ENCODE measurements at places on chromosomes 4 and X.

GRCh38 chr4:89753601-89754066 is 83.3 kb downstream of the SNCA start:
- no peak for DNase-seq

DNA sequence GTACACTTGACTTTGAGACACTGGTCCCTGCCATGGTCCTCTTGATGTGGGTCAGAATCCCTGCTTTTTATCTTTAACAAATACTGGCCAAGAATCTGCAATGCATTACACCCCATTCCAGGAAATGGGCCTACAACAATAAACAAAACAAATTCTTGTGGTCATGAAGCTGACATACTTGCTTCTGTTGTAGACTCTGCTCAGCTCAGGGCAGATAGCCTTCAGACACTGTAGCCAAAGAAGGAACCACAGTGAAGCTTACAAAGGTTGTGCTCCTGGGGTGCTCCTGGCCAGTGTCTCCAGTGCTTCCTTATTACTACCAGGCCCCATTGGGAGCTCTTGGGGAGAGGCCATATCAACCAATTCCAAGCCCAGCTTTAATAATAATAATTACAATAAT is 21.8 kb downstream of the KIAA1210 start:
- no peak for DNase-seq

- DNase-seq = no peak
These were observed 21.1 kb downstream of the RNF212 start for GRCh38 chr4:1092026-1092982.

DNA sequence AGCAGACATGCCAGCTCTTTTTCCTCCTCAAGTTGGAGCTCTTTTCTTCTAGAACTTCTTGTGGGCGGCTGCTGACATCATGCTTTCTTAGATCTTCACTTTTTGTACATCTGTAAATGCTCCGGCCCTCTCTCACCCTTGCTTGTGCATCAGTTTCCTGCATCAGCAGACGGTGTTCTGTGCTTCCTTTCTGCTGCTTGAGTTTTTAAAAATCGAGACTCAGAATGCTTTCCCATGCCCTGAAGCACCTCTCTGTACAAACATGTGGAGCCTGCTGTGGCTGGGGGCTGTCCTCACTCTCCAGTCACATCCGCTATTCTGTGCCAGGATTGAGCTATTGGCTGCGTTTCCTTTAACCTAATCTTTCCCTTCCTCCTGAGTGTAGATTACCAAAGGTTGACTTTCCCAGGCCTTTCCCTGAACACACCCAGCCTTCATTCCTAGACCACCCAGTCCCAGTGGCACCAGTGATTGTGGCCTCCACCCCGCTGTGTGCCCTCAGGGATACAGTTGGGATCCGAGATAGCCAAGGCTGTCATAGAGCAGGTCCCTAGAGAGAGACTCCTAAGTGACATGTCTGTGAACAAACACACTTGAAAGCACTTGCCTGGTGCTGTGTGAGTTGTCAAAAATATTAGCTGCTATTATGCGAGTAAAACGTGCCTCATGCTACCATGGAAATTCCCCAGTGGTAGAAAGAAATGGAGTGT is 41.9 kb downstream of the TNIP2 start:
- peak; percentile 63 for DNase-seq

DNA sequence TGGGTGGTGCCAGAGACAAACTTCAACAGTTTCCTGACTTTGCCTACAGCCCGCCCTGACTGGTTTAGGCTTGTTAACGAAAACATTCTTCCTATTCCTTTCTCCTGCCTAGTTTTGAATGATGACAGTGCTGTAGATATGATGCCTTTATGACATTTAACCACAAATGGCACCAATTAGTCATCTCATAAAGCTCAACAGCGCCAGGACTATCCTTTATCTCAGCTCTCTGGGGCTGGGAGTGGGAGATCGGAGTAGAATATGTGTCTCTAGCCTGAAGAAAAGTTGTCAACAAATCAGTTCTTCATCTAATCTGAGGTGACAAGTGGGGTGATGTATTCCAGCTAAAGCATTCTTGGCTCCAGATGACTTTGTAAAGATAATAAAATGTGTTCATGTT is 64.6 kb upstream of the SH3RF1 start:
- no peak for DNase-seq

GRCh38 chrX:154526901-154527675 is 11.1 kb upstream of the FAM3A start:
- DNase-seq = peak; percentile 47

DNA sequence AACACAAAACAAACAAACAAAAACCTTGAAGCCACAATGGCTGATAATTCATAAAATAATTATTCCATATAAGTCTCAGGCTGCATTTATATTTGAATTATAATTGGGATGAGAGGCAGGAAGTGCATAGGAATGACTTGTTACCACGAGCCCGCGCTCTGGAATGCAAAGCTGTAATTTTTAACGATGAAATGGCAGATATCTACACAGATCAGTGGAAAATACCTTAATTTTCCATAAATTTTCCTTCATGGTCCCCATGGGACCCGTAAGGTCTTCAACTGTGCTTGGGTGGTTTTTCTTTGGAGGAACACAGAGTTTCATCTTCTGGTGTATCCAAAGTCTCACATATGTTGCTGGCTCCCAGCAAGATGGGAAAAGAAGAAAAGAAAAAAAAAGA is 226.8 kb downstream of the SHOX start:
- no peak for DNase-seq

GRCh38 chr4:76991161-76991660 is 41.7 kb downstream of the SEPTIN11 start:
- DNase-seq = no peak

DNA sequence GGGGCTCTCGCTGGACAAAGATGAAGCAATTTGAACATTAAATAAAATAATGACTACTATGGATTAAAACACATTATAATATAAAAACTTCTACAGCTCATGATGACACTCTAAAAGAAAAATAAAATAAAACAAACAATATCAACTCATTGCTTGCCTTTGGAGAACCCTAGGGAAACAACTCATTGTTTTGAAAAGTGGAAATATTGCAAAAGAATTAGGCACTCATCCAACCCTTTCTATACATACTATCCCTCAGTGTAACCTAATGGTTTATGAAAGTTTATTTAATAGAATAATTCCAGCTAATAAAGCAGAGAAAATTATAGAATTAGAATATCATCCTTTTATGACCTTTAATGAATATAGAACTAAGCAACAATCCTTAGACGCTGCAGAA is 718 bp downstream of the RAB40A start:
- no peak for DNase-seq

DNA sequence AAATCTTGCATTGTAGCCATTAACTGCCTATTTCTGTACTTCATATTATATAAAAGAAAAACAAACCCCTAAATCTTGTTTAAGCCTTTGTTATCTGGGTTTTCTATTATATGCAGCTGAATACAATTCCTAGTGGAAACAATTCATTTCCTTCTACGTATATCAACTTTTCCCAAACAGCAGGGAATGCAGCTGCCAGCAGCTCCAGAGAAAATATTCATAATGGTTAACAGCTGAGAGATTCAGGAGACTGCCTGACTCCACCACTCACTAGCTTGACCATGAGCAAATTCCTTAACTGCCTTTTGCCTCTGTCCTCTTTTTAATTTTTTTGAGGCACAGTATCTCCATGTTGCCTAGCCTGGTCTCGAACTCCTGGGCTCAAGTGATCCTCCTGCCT is 146.2 kb downstream of the SPATA18 start:
- no peak for DNase-seq

- no peak for DNase-seq
These were observed 899 bp upstream of the TMPRSS11D start for GRCh38 chr4:67884701-67885100.
